Activated T-cell treated with anti-CD3 and anti-CD28 coated beads for 1 hour (primary cell): ENCODE measurements at places on chromosomes 6 and 20.

- no peak for DNase-seq
Observed at GRCh38 chr6:39225946-39226437, 3.3 kb downstream of the KCNK5 start.

- no peak for DNase-seq
Observed at GRCh38 chr6:109514946-109515345, 31.9 kb upstream of the ZBTB24 start.

GRCh38 chr6:7544597-7544996 lies 3.1 kb downstream of the DSP start:
- DNase-seq, result no peak

DNA sequence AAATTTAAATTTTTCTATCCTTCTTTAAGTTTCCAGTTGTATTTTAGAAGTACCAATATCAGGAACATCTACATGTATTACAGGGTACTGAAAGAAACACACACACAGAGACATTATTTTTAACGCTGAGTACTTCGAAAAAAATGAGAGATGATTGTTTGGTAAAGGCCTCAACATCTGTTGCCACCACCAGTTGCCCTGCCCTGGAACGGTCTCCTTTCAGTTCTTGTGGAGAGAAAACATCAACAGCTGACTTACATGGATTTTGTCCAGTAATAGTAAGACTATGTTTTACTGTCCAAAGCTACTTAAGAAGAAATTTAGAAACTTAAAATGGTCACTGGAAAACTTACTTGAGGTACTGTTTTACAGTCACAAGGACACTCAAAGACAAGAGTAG lies 16.7 kb downstream of the HMGCLL1 start:
- no peak for DNase-seq
